ENCODE measurements at places on chromosomes 2 and 18.

DNA sequence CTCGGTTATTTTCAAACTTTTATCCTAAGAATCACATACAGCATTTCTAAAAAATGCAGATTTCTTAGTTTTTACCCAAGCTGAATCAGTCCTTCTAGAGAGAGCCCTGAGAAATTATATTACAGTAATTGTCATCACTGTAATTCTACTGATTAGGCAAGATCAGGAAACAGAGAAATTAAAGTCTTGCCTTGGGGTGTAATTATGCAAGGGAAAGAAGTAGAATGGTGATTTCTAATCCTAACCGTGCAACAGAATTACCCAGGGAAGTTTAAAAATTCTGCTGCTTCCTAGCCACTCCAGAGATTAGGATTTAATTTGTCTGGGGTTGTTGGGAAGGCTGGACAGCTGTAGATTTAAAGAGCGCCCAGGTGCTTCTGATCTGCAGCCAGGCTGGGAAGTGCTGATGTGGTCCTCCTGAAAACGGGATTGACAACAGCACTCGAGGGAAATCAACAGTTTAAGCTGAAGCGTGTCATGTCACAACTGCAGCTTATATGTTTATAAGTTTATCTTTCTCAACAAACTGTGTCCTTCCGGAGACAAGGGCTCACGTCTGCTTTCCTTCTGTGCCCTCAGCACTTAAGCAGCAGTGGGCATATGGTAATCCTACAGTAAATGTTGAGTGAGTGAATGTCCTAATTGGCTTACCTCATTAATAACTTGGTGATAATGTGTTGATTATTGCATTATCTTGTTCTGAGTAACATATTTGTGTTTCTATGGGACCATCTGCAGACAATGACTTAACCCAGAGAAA lies 671.9 kb upstream of the SOX11 start:
- DNase-seq = peak; percentile 1

DNA sequence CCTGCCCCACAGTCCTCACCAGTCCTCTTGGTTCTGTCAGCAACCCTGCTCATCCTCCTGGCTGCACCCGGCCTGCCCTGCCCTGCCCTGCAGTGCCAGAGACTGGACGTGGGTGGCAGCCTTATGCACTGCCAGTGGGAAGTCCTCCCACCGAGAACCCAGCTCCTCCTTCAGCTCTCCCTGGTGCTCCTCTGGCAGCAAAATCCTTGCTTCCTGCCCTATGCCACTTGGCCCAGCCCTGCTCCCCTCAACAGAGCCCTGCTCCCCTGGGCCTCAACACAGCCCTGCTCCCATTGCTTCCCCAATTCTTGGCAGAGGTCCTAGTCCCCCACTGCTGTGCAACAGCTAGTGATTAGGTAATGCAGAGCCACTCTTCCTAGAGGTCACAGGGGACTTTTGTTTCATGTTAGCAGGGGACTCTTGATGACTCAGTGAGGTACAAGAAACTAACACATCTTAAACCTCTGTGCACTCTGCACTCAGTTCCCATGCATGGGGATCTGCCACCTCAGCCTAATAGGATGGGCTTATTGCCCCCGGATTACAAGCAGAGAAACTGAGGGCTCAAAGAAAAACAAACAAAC lies 58.0 kb upstream of the EDAR start:
- DNase-seq = no peak

- DNase-seq = no peak
These were observed 593 bp upstream of the ACTR2 start for GRCh38 chr2:65227020-65227455.

GRCh38 chr2:160252278-160252887 lies 52.3 kb upstream of the ITGB6 start:
- no peak for DNase-seq
